Renal cortical epithelial cell (primary cell): ENCODE measurements at places on chromosomes 4 and X. TPM values are rescaled to one million over a fixed set of nuclear protein-coding genes. Genes with fewer than 3 reads are reported as not detected.
A peak's percentile ranks its signal among the peaks of the same experiment; 100 is the strongest.

GRCh38 chrX:1749499-1749898 lies 134.6 kb downstream of the ASMT start:
- no peak for DNase-seq

GRCh38 chrX:20414762-20415445 lies 148.2 kb upstream of the RPS6KA3 start:
- DNase-seq = peak; percentile 47

GRCh38 chr4:185167234-185167633 lies 24.2 kb downstream of the SLC25A4 start:
- DNase-seq = peak; percentile 19

Gene GPRASP2
- 11.5 and 13.2 TPM in 2 replicates for total RNA-seq

GRCh38 chrX:7131621-7132020 lies 15.9 kb upstream of the STS start:
- no peak for DNase-seq
